ENCODE measurements at places on chromosomes 2 and 18.

GRCh38 chr2:72134997-72135800 is 12.5 kb downstream of the CYP26B1 start:
- DNase-seq = no peak

DNA sequence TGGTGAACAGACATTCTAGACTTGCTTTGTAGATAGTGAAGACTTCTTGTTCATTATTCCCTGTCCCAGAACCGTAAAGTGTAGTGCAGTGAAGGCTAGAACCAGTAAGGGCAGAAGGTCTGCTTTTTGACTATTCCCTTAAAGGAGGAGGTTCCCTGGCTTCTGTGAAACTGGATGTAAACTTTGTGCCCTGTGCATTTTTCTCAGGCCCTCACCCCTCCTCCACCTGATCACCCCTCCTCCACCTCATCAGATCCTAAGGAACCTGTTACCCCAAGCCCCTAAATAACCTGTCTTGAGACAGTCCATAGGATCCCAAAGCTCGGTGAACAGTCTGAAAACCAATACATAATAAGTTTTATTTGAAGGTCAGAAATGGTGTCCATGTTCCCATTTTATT is 33.7 kb downstream of the SFT2D3 start:
- DNase-seq = no peak

GRCh38 chr2:25688236-25688635 is 14.9 kb upstream of the DTNB start:
- DNase-seq = no peak

- DNase-seq = no peak
Measured at GRCh38 chr2:47815764-47816163, 32.8 kb downstream of the MSH6 start.

DNA sequence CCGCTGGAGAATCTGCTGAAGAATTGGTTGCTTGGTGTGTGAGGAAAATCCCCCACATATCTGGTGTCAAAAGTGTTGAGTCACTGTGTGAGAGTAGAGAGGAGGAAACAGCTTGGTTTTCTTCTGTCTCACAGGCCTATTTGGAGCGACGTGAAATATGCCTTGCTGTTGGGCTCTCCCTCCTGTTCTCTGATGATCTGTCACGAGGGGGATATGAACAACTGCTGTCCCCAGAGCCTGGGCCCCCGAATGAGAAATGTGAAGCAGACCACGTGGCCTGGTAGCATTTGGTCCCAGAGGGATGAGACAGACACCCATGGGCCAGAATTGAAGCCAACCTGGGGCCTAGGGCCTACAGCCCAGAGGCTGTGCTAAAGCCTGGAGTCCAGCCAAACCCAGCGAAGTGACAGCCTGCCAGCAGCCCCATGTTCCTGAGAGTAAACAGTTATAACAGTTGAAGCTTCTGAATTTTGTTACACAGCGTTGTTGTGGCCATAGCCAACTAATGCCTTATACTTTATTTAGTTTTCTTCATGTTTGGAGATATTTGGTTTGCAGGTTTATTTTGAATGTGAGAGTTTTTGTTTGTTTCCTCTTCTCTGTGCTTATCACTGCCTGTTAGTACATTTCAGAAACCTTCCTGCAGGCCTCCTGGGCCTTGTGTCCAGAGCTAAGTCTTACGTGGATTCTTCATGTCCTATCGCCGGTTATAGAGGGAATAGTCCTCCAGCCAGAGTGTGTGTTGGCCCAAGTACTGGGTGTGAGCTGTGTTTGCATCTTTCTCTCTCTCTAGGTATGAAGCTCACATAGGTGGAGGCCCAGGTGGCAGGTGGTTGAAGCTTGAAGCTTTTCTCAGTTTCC is 18.7 kb upstream of the COLEC12 start:
- peak; percentile 29 for DNase-seq

- DNase-seq = no peak
Measured at GRCh38 chr18:39025531-39025930, 1459.9 kb upstream of the CELF4 start.

DNA sequence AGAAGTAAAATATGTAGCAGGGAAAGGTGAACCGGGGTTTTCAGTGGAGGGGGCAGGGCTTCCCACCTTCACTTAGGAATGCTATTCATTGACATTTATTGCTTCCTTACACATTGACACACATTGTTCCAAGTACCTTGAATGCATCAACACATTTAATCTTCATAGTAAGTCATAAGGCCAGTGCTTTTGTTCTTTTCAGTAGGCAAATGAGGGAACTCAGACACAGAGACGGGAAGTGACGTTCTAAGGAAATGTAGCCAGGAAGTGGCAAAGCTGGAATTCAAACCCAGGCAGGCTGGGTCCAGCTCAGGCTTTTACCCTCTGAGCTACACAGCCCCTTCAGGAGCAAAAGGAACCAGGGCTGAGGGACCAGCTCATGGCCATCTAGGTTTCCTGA is 20.7 kb downstream of the BMP10 start:
- no peak for DNase-seq

GRCh38 chr18:62939926-62940325 is 224.6 kb downstream of the PHLPP1 start:
- no peak for DNase-seq

- no peak for DNase-seq
Measured at GRCh38 chr2:222780051-222780450, 80.8 kb upstream of the ACSL3 start.

DNA sequence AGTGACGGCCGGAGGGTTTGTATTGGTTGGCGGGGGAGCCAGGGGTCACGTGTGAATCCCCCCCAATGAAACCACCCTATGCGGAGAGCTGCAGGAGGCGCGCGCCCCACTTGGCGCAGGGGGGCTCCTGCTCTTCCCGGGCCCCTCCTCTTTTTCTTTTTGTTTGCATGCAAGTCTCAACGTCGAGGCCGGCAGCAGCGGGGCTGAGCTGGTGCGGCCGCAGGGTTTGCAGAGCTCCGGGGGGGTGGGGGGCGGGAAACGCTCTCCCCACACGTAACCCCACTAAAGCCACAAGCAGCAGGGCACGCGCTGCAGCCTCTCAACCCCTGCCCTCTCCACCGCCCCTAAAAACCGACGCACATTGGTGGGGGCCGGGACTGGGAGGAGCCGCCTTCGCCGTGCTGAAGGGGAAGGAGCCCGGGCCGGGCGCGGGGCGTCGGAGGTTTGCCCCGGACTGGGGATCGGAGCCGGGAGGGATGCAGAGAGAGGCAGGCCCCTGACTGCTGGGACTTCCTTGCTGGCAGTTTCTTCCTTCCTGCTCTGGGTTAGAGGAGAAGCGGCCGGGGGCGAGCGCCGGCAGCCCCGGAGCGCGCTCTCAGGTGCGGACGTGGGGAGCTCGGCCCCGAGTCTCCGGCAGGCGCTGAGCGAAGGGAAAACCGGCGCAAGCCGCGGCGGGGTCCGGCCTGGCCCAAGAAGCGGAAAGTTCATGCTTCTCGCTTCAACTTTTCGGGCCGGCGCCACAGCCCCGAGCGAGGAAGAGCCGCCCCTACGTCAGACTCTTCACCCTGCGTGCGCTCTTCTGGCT is 864 bp downstream of the LBH start:
- peak; percentile 91 for DNase-seq

- DNase-seq = no peak
Measured at GRCh38 chr2:155679647-155680046, 652.9 kb downstream of the NR4A2 start.

DNA sequence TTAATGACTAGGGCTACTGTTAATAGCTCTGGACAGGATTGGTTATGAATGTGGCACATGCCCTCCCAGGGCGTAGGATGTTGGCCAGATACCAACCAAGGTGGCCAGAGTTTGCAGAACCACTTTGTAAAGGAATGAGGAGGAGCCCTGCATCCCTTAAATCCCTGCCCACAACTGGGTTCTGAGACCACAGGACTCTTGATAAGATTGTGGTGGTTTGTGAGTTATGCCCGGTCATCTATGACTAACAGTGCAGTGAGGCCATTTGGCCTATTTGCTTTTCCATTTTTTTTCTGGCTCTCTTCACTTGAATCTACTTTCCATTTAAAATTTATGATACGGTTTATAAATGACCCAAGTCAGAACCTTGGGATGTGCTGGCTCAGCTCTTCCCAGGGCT is 294.5 kb downstream of the PRKCE start:
- no peak for DNase-seq

DNA sequence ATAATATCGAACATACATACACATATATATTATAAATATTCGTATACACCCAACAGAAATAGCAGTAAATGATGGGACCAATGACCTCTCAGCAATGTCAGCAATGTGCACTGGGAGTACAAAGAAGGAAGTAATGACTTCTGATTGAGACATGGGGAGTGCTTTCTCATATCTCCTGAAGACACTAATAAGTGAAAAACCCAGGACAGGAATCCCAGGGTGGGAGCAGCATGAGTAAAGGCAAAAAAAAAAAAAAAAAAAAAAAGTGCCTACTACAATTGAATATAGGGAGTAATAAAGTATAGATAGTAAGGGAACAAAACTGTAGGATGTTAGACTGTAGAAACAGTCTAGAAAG is 491.3 kb downstream of the IRS1 start:
- no peak for DNase-seq

DNA sequence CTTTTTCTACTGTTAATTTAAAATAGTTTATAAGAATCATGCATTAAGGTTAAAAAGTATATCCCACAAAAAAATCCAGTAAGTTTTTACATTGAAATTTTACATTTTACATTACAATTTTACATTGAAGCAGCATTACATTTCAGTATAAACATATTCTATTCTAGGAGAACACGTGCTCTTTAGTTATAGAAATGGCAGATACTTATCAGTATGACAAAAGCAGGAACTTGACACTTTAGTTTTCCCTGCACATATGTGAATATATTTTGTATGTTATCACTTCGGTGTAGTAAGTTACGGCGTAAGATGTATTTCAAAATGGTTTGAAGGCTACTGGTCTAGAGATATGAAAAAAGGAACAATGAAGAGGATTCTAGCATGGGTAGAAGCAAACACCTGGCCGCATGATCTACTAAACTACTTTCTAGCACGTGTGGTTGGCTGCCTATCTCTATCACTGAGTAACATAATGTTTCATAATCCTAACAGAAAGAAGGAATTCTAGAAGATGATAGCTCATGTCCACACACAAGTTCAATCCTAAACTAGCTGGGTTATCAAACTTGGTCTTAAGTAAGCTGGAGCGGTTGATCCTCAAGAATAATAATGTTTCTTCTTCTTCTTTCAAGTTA is 5.4 kb downstream of the IMMT start:
- DNase-seq = peak; percentile 71

- DNase-seq = no peak
Measured at GRCh38 chr18:49731421-49731841, 81.9 kb downstream of the ACAA2 start.

- no peak for DNase-seq
Measured at GRCh38 chr18:74796841-74797576, 199.3 kb downstream of the ZNF407 start.

DNA sequence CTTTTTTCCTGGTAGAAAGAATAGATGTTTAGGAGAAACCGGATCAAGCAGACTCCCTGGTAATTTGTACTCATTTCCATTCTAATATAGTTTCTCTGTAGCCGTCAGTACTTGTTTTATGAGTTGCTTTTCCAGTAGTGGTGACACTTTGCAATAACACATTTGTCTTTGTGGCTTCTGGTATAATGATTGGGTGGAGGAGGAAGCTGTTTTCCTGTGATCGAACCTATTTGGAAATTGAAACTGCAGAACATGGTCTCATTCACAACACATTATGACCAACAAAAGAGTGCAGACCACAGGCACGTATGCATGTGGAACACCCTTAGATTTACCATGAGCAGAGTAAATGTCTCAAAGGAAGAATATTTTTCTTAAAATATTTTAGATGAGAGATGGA is 7.6 kb upstream of the SERPINB12 start:
- no peak for DNase-seq

- no peak for DNase-seq
Measured at GRCh38 chr18:9631814-9632496, 17.6 kb upstream of the PPP4R1 start.

DNA sequence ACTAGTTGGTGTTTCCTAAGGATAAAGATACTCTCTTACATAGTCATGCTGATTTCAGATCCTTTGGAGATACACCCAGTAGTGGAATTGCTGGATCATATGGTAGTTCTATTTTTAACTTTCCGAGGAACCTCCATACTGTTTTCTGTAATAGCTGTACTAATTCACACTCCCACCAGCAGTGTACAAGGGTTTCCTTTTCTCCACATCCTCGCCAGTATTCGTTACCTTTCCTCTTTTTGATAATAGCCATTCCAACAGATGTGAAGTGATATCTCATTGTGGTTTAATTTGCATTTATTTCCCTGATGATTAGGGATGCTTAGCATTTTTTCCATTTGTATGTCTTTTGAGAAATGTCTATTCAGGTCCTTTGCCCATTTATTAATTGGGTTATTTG is 34.0 kb downstream of the ACTR2 start:
- DNase-seq = no peak

DNA sequence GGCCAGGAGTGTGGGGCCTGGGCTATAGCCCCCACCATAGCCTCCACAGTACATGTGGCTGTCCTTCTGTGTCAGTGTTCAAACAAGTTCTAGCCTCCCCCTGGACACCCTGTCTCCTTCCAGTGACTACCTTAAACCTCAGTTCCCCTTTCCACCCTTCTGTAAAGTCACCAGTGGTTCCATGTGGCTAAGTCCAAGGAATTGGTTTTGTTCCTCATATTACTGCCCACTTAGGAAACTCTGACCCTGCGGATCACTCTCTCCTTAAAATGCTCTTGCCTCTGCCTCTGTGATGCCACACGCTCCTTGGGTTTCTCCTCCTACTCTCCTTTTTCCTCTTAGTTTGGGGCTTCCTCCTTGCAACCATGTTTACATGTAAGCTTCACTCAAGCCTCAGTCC is 27.8 kb upstream of the REL start:
- no peak for DNase-seq

GRCh38 chr18:79424008-79424565 is 28.4 kb downstream of the NFATC1 start:
- DNase-seq = no peak
